NCI-H1048 (cell line): ENCODE measurements at places on chromosomes 16 and 17.

DNA sequence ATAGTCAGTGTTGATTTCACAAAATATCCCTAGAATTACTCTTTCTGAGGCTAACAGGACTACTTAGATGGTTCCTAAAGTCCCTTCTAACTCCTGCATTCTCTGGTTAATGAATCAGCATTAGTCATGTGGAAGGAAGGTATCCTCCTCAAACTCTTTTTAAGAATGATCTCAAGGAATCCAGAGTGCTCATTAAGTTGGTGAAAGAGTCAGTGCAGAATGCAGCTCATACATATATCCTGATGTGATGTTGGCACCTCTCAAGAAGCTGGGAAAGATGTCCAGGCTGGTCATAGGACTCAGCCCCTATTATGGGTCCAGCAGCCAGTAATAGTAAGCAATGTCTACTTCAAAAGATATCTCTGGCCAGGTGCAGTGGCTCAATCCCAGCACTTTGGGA, 65.5 kb downstream of the PIGL start:
- DNase-seq, result no peak

GRCh38 chr17:10614536-10615155, 42.5 kb downstream of the MYH3 start:
- no peak for DNase-seq

DNA sequence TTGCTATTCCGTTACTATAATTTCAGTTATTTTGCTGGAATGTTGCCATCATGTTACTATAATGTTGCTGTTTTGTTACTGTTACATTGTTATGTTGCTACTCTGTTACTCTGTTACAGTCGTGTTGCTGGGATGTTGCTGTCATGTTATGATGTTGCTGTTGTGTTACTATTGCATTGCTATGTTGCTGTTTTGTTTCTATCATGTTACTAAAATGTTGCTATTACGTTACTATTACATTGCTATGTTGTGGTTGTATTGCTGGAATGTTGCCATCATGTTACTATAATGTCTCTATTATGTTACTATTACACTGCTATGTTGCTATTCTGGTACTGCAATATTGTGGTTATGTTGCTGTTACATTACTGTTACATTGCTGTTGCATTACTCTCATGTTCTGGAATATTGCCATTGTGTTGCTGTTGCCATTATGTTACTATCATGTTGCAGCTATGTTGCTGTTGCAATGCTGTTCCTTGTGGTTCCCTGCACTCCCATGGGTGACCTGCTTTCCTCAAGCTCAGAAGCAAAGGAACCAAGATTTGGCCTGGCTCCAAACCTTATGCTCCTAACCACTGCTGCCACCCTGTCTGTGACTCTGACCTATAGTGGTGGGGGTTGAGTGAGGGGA, 64.4 kb downstream of the ABCC6 start:
- no peak for DNase-seq

- DNase-seq, result no peak
Observed at GRCh38 chr17:45639297-45639849, 144.7 kb upstream of the CRHR1 start.

GRCh38 chr16:86277221-86277620, 233.1 kb upstream of the FOXF1 start:
- DNase-seq, result no peak

- no peak for DNase-seq
Observed at GRCh38 chr17:82434216-82434565, 15.8 kb upstream of the OGFOD3 start.

GRCh38 chr17:82577300-82577699, 57.8 kb downstream of the FOXK2 start:
- no peak for DNase-seq

DNA sequence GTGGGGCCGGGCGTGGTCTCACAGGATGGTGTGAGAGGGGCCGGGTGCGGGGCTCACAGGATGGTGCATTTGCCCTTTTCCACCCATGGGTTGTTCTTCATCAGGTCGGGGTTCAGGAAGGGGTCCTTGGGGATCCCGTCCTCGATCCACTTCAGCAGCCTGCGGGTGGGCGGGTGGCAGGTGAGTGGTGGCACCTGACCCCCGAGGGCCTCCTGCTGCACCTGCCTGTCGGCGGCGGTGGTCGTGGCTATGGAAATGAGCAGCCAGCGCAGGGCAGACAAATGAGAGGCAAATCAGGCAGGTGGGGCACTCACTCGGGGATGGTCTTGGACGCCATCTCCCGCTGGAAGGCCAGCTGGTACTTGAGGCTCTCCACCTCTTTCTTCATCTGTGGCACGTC, 1.9 kb downstream of the GNG13 start:
- DNase-seq, result no peak

GRCh38 chr16:49023050-49023449, 258.6 kb downstream of the CBLN1 start:
- DNase-seq, result no peak

- DNase-seq, result no peak
Observed at GRCh38 chr16:56626685-56627084, 1.1 kb downstream of the MT1E start.

GRCh38 chr16:1984347-1985225, 593 bp downstream of the GFER start:
- DNase-seq, result no peak

- no peak for DNase-seq
Observed at GRCh38 chr17:48539177-48539576, 5.7 kb downstream of the HOXB2 start.

DNA sequence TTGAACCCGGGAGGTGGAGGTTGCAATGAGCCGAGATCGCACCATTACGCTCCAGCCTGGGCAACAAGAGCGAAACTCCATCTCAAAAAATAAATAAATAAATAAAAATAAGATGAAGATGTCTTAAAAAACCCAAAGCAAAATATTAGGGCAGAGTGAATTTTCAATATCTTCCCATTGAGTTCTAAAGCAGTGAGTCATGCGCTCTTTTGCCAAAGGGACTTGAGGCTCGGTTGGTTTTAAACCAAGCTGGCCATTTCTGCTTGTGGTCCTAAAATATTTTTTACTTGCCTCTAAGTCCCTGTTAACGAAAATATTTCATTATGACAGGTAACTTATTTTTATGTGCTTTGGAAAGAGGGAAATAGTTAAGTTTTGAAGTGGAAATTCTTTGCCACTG, 4.7 kb downstream of the PAFAH1B1 start:
- no peak for DNase-seq

DNA sequence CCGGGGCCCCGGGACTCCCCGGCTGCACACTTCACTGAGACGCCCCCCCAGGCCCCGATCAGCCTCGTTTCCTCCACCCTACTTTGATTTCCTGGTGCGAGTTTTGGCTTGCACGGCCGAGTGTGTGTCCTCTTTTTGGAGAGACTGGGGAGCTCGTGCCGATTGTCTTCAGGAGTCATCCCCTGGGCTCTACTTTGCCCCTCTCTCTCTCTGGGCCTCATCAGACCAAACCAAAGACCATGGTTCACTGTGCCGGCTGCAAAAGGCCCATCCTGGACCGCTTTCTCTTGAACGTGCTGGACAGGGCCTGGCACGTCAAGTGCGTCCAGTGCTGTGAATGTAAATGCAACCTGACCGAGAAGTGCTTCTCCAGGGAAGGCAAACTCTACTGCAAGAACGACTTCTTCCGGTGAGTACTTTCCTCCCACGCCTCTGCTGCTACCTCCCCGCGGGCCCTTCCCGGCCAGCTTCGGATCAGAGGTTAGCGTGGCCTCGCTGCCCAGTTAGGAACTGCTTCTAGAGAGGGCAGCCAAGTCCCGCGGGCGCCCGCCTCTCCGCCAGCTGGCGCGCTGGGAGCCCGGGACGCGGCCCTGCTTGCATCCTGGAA, 787 bp downstream of the LHX1 start:
- DNase-seq, result no peak

DNA sequence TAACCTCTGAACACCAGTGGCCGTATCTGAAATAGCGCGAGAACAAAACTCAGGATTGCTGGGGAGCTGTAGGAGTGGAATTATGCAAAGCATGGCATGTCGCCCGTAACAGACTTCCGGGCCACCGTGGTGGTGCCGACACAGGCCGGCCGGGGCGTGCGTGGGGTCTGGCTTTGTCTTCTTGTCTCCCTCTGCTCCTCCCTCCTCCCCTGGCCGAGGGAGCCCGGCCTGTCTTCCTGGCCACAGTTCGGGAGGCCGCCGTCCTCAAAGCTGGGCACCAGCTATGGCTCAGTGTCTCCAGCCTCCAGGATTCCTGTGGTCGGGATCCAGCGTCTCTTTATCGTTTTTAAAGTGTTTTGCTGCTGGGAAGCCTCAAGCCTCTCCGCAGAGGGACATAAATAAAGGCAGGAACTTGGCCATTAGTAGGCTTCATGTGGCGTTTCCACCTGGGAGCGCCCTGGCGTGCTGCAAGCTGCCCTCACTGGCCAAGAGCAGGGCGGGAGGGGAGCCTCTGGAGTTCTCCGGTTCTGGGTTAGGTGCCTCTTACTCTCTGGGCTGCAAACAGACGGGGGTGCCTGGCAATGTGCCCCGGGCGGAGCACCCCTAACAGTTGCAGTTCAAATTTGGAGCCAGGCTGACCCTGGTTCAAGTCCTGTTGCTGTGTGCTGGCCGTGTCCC, 22.0 kb upstream of the NPTX1 start:
- DNase-seq, result no peak

- no peak for DNase-seq
Observed at GRCh38 chr16:47323241-47323640, 137.6 kb downstream of the ITFG1 start.

DNA sequence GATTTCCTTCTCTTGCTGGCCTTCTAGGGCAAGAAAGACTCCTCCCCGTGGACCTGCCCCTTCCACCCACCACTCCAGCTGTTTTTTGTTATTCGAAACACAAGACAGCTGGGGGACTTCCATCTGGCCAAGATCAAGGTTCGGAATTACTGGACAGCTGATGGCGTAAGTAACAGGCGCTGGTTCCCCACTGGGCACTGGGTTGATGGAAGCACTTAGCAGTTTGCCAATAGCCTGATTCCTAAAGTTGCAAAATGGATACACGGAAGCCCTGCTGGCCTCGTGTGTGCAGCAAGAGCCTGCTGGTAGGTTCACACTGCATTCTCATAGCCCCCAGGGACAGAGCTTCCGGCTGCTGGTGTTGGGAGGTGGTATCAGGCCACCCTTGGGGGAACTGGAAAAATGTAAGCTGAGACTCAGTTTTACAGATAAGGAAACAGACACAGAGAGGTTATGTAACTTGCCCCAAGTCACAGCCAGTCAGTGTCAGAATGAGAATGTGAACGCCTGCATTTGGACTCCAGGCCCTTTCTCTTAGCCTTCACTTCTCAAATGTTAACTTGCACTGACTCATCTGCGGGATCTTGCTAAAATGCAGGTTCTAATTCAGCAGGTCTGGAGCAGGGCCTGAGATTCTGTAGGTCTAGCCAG, 171.7 kb downstream of the KATNIP start:
- DNase-seq, result no peak

GRCh38 chr16:72666267-72666666, 381.7 kb downstream of the ZFHX3 start:
- no peak for DNase-seq

DNA sequence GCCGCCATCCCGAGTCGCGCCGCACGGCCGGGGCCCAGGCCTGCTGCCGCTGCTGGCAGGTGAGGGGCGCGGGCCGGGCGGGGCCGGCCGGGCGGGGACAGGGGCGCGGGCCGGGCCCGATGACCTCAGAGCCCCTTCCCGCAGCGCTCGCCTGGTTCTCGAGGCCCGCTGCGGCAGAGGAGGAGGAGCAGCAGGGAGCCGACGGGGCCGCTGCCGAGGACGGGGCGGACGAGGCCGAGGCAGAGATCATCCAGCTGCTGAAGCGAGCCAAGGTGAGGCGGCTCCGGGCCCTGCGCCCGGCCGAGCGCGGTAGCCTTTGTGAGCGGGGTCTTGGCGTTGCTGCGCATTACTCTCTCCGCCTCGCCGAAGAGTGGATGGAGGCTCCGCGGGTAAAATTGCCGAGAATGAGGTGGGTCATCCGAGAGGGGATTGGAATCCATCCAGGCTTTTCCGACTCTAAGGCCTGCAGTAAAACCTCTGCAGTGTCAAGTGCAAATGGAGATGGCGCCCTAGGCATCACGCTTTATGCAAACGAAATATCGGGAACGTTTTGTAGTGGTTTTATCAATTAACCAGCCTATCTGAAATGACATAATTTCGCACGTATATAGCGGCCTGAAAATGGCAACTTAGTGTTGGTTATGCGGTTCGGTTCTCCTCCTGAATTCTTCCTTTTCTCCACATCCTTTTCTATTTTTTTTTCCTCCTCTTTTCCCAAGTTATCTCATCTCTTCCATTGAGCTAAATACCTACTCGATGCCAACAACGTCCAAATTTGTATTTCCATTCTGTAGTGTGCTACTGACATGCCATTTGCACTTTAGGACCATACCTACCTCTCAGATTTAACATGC, 577 bp downstream of the TTC19 start:
- no peak for DNase-seq

DNA sequence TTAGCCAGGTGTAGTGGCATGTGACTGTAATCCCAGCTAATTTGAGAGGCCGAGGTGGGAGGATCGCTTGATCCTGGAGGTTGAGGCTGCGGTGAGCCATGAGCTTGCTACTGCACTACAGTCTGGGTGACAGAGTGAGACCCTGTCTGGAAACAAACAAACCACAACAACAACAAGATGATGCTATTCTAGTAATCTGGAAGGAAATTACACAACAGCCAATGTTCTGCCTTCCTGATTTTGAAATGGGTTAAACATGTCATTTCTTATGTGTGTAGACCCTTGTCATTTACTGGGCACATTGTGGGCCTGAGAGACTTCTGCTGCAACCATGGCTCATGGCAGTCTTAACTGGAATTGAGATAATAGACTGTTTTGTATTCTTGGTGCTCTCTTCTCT, 5.9 kb downstream of the COQ7 start:
- no peak for DNase-seq

DNA sequence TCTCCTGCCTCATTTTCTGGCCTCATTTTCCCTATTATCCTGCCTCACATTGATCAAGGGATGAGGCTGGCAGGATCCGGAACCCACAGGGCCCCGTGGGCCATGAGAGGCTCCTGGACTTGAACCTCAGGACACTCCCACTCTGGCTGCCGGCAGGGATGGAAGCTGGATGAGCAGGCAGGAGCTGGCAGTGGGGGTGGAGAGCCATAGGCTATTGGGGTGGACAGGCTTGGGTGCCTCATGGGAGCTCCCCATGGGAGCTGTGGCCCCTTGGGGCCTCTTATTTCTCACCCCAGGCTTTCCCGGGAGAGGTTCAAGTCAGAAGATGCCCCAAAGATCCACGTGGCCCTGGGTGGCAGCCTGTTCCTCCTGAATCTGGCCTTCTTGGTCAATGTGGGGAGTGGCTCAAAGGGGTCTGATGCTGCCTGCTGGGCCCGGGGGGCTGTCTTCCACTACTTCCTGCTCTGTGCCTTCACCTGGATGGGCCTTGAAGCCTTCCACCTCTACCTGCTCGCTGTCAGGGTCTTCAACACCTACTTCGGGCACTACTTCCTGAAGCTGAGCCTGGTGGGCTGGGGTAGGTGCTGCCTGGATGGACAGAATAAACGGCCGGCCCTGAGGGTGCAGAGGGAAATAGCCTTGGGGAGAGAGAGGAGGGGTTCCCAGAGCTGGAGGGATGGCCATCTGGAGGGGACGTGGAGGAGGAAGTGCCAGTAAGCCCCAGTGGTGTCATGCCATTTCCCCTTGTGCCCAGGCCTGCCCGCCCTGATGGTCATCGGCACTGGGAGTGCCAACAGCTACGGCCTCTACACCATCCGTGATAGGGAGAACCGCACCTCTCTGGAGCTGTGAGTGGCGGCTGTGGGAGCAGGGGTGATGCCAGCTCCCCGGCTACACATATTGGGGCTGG, 10.7 kb upstream of the DRC7 start:
- no peak for DNase-seq

- no peak for DNase-seq
Observed at GRCh38 chr17:63826468-63827001, 696 bp upstream of the PSMC5 start.
